ENCODE measurements at places on chromosomes 6 and 20.
A peak's percentile ranks its signal among the peaks of the same experiment; 100 is the strongest.

DNA sequence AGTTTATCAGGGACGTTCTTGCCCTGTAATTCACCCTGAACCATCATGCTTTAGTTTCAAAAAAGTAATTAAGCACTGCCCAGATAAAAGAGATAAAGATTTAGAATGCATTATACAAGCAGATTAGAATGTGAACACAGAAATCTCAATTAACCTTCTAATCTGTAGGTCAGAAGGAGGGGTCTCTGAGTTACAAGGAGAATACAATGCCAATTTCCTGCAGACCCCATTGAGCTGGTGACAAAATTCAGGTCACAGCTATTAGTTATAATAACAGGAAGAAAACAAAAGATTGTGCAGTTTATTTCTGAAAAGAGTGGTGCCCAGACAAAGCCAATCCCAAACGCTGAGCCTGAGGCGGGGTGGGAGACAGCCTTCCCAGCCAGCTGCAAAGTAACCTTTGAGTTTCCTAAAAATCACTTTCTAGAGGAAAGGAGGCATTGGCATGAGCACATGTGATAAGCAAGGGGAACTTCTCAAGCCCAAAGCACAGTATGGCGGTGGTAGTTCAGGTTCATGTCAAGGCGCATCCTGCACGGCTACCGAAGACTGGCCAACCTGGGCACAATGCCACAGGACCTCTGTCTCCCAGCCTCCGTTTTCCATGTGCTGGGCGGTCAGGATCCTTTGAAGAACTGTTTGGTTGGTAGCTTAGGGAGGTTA, 192.5 kb downstream of the TTLL2 start:
- DNase-seq: no peak

- DNase-seq: no peak
Observed at GRCh38 chr20:46305331-46305972, 2.8 kb downstream of the CDH22 start.

DNA sequence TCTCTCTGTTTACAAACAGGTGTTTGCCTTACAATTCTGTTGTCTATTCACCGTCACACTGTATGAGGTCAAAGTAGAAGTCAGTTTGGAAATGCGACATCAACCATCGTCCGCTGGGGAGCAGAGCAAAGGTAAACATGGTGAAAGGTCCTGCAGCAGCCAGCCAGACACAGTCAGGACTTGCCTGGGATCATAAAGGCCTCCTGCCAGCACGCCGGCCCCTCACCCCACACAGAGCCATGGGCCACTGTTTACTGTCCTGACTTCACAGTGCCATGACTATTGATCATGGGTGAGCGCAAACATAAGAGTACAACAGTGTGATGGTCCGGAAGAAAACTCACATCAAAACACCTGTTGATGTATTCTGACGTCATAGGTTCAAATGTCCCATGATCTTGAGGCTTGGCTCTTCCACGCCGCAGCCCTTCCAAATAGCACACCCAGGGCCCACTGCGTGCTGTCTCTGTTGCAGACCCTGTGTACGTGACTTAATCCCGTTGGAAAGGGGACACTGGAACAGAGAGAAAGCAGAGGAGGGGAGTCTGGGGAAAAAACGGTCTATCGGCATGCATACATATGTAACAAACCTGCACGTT, 16.9 kb upstream of the PPP1R3G start:
- no peak for DNase-seq

- no peak for DNase-seq
Observed at GRCh38 chr6:135479601-135480000, 17.9 kb downstream of the AHI1 start.

DNA sequence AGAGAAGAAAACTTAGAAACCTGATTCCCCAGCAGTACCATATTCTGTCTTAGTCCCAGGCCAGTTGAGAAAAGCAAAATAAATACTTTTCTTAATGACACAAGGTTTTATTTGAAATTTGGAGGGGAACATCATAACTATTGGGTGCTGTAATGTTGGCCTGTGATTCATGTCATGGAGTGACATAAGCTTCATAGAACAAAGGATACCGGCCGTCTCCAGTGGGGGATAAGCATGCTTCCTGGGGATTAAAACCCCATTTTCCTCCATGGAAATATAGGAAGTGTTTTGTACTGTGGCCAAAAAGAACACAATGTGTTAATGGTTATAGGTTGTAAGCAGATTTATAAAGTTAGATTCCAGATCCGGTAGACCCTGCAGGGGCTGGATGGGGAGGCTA, 18.0 kb downstream of the MTHFD1L start:
- no peak for DNase-seq

DNA sequence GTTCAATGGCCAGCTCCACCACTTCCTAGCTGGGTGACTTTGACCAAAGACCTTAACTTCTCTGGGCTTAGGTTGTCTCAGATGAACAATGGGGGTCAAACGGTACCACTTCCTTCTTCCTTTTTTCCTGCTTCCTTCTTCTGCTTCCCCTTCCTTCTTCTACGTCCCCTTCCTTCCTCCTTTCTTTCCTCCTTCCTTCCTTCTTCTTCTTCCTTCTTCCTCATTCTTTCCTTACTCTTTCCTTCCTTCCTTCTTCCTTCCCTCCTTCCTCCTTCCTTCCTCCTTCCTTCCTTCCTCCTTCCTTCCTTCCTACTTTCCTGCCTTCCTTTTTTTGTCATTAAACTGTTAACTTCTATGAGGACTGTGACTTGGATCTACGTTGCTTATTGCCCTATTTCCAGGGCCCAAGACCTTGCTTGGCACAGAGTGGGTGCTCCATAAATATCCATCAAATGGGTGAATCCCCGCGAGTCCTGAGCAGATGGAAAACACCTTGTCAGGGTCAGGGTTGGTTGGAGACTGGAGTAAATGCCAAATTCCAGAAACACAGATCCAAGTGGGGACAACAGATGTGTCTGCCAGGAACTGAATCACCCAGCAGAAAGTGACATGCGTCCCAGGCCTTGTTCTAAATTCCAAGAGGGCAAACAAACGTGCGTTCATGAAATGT, 243.3 kb downstream of the PREX1 start:
- DNase-seq: no peak

DNA sequence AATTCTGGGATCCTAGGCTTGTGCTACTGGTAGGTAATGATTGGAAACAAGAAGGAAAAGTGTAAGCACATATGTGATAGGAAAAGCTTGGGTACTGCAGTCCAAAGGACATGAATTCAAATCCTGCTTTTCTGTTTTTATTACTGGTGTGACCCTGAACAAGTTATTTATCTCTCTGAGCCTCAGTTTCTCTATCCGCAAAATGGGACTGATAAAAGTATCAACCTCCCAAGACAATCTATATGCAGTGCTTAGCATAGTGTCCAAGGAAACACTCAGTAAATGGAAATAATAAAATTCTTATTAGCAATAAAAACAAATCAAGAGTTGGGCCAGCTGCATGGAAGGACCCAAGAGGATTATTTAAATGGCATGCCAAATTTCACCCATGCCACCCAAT, 108.5 kb downstream of the ZMYND8 start:
- DNase-seq: no peak

- no peak for DNase-seq
Observed at GRCh38 chr6:15077961-15078360, 167.9 kb upstream of the JARID2 start.

DNA sequence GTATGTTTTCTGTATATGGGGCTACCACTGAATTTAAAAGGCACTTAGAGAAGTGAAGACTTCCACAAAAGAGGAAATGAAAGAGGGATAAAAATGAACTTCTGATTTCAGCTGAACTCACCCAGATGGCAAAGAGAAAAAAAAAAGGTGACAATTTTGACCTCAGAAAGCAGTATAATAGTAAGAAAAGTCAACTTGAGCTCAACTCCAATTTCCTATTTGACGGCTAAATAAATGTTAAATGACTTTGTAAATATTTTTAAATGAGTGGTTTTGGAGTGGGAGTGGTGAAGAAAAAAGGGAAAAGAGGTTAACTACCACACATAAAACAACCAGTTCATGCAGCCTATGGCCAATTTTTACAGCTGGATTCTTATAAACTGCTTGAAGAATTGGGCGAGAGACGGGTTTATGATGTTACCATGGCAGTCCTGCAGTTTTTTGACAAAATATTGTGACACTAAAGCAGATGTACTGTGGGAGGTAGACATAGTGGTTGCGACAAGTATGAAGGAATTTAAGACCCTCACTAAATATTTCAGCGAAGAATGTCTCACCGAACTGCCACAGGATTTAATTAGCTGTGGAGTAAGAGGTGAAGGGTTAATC, 49.8 kb upstream of the ADTRP start:
- no peak for DNase-seq

DNA sequence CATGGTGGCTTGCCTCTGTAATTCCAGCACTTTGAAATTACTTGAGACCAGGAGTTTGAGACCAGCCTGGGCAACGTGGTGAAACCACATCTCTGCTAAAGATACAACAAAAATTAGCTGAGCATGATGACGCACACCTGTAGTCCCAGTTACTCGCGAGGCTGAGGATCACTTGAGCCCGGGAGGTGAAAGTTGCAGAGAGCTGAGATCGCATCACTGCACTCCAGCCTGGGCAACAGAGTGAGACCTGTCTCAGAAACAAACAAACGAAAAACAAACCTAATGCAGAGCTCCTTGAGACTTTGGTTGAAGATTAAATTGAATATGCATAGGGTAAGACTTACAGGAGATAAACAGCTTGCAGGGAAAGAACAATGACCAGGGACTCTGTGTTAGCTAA, 80.8 kb downstream of the SCAF8 start:
- DNase-seq: no peak

DNA sequence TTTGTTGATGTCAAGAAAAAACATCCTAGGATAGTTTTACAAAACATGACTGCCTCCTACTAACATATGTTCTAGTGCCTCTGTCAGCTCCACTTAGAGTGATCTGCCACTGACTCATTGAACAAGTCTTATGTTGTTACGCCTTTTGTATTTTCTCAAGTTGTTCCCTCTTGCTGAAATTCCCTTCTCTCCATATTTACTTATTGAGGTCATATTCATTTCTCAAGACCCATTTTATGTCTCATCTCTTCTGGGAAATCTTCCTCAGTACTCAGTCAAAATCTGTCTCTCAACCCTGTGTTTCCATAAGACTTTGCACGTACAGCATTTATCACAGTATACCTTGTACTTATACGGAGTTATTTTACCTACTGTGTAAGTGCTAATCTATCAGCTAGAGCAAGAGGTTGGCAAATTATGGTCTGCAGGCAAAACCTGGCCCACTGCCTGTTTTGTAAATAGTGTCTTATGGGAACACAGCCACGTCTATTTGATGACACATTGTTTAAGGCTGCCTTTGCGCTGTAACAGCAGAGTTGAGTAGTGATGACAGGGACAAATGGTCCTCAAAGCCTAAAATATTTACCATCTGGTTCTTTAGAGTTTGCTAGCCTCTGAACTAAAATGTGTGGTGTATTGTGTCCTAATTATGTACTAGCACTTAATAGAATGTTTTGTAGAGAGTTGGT, 83.4 kb downstream of the ADGRB3 start:
- DNase-seq: no peak

DNA sequence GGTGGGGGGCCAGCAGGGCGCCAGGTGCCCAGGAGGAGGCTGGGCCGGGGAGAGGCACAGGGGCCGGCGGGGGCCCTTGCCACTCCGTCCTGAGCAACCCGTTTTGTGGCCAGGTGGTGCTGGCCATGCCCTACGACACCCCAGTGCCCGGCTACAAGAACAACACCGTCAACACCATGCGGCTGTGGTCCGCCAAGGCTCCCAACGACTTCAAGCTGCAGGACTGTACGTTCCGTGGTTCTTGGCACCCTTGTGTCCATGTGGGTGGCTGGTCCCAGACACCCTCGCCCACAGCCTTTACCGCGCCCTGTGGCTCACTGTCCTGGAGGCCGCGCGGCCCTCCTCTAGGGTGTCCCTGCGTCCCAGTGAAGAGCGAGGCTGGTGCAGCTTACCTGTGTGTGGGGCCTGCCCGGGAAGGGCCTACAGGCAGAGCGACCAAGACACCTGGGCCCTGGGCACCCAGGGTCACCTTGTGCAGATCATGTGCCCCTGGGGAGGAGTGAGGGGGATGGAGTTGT, 28.7 kb downstream of the PYGB start:
- DNase-seq: no peak

DNA sequence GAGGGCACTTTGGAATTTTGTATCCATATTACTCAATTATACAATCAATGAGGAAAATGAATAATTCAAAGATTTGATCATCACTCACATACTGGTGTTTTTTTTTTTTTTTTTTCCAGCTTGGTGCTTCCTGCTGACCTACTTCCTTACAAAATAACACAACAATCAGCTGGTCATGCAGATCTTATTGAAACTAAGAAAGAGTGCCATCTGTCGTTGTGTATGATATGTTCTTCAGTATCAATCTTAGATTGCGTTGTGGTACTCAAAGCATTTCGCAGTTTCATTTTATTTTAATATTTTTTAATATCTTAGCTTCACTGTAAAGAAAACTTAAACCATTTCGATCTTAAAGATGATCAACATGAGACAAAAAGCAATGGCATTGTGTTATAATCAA, 155.6 kb downstream of the OGFRL1 start:
- DNase-seq: peak; percentile 22

DNA sequence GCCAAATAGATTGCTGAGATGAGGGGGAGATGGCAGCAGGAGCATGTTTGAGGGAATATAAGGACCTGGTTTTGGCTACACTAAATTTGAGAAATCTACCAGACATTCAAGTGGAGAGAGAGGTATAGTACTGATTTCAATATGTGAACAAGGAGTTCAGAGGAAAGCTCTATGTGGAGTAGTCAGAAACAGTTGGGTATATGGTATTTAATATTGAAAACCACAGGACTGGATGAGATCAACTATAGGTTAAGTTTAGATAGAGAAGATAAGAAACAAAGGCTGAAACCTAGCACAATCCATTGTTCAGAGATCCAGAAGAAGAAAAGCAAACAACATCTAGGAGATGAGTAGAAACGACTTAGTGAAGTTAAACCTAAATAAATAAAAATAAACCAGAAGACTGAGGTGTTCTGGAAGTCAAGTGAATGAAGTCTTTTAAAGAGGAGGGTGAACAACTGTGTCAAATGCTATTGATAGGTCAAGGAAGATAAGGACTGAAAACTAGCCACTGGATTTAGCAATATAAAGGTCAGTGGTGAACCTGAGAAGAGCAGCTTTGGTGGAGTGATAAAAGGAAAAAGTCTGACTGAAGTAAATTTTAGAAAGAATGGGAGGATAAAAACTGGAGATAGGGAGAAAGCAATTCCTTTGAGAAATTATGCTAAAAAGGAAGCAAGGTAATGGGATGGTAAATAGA, 121.2 kb upstream of the RUNX2 start:
- DNase-seq: no peak

- no peak for DNase-seq
Observed at GRCh38 chr20:48107560-48107959, 322.3 kb upstream of the SULF2 start.

DNA sequence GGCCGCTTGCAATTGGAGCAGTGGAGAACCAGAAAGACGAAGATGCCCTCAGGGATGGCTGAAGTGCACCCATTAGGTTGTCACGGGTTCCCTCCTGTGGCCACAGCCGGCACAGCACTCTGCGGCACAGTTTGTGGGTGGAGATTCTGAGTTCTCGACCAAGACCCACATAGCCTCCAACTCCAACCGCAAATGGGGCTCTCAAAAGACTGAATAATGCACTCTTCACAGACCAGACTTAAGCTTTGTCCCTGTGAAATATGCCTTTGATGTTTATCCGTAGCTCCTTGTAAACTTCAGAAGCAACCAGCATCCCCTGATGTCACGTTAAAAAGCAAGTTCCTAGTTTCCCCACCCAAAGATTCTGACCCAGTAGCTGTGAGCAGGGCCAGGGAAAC, 934 bp upstream of the CST9 start:
- DNase-seq: peak; percentile 82

- no peak for DNase-seq
Observed at GRCh38 chr6:168545428-168545827, 104.4 kb downstream of the SMOC2 start.

GRCh38 chr6:39199231-39199940, 29.9 kb downstream of the KCNK5 start:
- no peak for DNase-seq

Measured in ELR (cell line).